NCI-H1417 (cell line): ENCODE measurements at places on chromosomes 3 and 15.
A peak's percentile ranks its signal among the peaks of the same experiment; 100 is the strongest.

DNA sequence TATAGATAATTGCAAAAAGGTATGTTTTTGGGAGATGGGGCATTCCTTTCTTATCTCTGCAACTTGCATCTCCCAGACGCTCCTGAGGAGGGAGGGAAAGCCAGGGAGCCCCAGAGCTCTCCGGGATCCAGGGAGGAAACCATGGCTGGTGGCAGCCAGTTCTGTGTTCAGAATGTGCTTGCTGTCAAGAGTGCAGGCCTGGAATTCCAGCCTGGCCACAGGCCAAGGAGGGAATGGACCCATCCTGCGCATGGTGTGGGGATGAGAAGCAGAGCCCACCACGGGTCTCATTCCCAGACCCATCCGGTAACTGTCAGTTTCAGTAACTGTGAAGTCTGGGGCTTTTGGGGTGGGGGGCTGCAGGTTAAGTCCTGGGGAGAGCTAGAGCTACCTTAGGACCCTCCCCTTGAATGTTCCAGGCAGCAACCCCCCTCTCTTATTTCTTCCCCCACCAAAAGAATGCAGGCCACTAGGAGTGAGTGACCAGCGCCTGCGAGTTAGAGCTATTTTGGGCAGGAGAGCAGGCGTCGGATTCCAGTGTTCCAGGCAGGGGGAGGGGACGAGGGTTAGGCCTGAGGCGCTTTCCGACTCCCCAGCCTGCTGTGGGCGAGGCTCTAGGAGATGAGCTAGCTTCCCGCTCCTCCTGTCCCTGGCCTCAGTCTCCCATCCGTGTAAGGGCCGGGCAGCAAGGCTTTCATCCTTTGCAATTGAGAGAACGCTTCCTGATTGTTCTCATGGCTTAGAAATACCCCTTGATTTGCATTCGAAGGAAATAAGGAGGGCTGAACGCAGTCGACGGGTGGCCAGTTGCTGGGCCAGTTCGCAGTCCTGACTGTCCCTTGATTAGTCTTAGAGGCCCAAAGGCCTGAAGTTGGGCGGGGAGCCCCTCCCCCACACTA lies 781 bp upstream of the DAG1 start:
- peak; percentile 83 for DNase-seq

DNA sequence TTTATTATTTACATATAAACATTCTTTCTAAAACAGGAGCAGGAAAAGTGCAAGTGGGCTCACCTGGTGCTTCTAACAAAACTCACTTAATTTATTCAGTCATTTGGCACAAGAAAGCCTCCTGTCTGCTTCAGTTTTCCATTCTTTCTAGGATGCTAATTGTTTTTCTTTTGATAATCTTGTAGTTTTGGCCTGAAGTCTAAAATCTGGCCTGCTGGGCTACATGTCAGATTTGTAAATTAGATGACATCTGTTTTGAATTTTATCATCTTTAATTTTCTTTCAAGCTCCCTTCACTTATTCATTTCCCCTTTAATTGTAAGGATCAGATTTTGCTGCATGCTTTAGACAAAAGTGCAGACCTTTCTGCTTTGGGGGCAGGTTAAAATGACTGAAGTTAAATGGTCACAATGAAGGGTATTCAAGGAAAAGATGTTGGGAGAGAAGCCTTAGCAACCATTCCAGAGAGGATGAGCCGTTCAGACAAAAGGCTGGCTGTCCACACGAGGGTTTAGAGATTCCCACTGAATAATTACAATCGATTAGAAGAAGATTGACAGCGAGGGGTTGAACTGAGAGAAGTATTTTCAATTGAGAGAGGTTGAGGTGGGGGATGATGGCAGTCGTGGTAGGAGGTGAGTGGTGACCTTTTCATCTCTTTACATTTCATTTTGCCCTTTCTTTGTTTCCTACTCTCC lies 59.9 kb upstream of the PTX3 start:
- DNase-seq = no peak

GRCh38 chr3:4994823-4995499 lies 15.7 kb downstream of the BHLHE40 start:
- DNase-seq = no peak

GRCh38 chr15:40142428-40142827 lies 18.4 kb upstream of the BUB1B start:
- no peak for DNase-seq

DNA sequence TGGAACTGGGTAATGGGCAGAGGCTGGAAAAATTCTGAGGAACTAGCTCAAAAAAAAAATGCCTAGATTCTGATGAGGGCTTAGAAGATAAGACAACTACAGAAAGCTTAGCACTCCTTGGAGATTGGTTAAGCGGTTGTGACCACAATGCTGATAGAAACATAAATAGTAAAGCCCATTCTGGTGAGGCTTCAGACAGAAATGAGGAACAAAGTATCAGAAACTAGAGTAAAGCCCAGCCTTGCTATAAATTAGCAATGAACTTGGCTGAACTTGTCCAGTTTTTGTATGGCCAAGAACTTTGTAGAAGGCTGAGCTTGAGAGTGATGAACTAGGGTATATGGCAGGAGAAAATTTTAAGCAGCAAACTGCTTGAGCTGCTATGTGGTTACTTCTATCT lies 25.4 kb downstream of the GOLGB1 start:
- DNase-seq = no peak

- DNase-seq = no peak
These were observed 51.3 kb downstream of the LRIG1 start for GRCh38 chr3:66449411-66449974.

DNA sequence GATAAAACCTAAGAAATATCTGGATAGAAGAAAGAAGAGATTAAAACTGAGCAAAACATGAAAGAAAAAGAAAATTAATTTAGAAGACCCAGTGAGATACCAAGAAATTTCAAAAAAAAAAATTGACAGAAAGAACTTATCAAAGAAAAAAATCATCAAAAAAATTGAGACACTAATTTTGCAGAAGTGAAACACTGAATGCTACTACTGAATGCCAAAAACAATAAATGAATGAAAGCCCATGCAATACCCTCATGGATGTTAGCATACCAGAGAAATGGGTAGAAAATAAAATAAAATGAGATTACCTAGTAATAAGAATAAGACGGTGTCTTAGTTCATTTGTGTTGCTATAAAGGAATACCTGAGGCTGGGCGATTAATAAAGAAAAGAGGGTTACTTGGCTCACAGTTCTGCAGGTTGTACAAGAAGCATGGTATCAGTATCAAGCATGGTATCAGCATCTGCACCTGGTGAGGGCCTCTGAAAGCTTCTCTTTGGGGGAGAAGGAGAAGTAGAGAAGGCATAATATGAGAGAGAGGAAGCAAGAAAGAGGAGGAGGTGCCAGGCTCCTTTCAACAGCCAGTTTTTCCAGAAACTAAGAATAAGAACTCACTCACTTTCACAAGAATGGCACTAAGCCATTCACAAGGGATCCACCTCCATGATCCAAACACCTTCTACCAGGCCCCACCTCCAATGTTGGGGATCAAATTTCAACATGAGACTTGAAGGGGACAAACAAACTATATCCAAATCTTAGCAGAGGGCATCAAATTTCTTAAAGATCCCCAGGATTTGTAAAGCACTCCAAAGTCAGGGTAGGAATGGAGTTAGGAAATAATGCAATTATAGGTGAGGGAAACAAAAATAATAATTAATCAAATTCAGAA lies 73.2 kb downstream of the BTLA start:
- no peak for DNase-seq
